Effector CD4-positive, alpha-beta T cell (primary cell): ENCODE measurements at places on chromosomes 6 and 20.

GRCh38 chr6:165704045-165704748, 41.2 kb upstream of the PDE10A start:
- DNase-seq, result no peak

GRCh38 chr6:111068866-111069234, 18.5 kb upstream of the SLC16A10 start:
- no peak for DNase-seq

DNA sequence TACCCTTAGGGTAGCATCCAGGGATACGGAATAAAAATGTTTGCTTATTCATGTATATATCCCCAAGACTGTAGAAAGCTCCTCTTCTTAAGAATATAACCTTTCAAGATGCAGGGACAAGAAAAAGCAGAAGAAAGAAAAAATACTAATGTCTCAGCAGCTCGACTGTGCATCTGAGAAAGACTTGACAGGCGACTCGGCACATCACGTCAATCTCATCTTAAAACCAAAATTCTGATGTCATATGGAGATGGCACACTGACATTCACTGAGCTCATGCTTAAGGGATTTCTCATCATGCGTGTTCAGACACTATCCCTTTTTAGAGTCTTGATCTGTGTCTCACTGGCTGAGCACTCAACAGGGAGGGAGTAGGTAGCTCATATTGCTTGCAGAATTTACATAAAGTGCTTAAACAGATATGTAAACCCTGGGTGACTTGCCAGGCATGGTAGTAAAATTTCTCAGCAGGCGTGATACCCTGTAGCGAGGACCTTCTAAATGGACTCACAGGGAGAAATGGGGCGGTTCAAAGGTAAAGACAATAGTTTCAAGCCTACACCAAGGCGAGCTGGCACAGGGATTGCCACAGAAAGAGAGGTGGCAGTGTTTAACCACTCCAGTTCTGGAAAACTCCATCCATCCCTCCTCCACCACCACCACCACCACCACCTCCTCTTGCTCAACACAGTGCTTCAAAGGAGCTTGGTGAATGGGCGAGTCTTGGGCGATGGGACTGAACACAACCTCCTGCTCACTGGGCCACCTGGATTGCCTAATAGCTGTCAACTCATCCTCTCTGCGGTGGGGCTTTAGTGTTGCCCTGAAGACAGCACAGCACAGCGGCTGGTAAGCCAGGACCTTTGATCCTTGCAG, 330.5 kb downstream of the TFAP2A start:
- DNase-seq, result no peak

GRCh38 chr6:143140767-143141166, 80.1 kb downstream of the AIG1 start:
- no peak for DNase-seq

DNA sequence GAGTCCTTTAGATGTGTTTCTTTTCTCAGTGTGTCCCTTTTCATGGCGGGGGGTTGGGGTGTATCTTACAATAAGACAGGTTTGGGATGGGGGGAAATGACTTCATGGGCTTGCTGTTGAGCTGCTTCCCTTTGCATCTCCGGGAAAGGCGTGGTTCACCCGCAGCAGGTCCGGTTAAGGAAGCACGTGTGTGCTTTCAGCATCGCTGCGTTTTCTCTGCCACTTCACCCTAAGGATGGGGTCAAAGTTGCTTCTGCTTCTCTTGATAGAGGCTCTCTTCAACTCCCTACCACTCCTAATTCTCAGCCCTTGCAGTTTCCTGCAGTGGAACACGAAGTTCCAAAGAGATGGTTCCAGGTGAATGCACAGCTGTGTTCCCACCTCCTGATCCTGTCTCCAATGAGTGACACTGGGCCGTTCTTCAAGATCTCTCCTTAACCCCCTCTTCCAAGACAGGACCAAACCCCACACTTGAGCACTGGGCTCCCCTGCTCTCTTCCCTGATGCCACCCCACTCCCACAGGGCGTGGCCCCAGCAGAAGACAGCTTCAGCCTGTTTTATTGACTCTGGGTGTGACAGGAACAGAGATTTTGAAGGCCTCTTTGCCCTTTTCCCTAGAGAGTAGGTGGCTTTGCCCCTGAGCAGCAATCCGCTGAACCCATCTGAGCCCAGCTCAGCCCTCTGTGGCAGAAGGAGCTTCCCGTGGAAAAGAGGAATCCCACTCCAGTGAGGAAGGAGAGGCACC, 85.2 kb downstream of the PLEKHG1 start:
- DNase-seq, result no peak

DNA sequence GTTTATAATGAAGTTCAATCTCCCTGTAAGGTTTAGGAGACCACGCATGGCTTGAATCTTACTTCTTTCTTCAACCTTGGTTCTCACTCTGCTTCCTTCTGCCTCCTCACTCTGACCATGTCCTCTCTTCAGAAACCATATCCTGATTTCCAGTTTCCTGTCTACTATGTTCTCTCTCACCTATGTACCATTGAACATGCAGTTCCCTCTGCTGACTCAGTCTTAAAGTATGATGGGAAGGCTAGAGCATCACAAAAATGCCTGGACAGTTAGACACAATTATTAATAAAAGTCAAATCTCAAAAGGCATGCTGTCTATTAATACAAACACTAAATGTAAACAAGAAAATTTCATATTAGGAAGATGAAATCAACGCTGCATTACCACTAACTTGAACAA, 151.6 kb downstream of the PRKN start:
- DNase-seq, result no peak

DNA sequence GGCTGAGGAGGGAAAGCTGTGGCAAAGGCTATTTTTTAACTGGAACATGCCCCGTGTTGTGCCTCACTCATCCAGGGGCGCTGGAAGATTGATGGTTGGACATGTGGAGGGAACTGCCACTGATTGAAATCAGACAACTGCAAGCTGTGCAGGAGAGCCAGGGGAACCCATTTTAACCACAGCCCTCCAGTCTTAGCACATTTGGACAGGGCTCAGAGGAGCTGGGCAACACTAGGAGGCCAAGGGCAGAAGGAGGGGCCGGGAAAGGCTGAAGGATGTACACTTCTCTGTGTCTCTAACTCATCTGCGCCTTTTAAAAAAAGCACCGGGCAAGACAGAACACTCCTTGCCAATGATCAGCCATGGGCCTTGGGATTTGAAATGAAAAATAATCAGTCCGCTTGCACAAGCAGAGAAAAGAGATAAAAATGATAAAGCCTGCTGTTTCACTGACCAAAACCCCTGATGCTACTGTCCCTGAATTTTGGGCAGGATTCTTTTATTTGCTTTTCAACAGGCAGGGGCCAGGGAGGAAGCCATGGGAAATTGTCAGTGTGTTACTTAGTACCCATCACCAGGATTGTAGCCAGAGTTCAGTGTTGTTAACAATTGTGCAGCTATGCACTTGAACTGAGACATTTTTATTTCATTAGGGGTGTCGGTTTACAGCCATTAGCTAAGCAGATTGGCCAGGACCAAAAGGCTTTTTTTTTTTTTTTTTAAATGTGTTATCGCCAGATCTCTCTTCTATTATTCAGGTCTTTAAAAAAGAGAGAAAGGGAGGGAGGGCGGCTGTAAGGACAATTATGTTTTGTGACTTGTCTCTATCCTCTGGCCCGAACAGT, 109.3 kb upstream of the EYA4 start:
- DNase-seq, result no peak

- DNase-seq, result no peak
Observed at GRCh38 chr6:111679126-111679858, 73.6 kb upstream of the TRAF3IP2 start.

- DNase-seq, result no peak
Observed at GRCh38 chr6:102525336-102525735, 1131.8 kb downstream of the GRIK2 start.

DNA sequence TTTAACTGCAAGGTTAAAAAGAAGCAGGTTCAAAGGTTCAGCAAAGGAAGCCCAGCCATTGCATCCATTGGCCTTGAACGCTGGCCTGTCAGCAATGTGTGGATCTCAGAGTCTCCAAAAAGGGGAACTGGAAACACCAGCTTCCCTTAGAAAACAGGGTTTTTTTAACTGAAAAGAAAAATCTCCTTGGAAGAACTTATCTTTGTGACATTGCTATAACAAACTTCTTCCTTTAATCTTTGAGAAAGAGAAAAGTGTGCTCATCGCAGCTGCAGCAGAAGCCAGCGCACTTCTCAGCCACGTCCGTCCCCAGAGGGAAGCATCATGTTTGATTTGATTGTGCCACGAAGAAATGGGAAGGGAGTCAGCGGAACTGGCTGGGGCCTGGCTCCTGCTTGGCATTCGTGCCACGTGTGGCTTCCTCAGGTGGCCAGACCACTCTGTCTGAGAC, 215.0 kb downstream of the SYNDIG1 start:
- DNase-seq, result no peak

- no peak for DNase-seq
Observed at GRCh38 chr6:56759521-56759920, 116.8 kb upstream of the DST start.

DNA sequence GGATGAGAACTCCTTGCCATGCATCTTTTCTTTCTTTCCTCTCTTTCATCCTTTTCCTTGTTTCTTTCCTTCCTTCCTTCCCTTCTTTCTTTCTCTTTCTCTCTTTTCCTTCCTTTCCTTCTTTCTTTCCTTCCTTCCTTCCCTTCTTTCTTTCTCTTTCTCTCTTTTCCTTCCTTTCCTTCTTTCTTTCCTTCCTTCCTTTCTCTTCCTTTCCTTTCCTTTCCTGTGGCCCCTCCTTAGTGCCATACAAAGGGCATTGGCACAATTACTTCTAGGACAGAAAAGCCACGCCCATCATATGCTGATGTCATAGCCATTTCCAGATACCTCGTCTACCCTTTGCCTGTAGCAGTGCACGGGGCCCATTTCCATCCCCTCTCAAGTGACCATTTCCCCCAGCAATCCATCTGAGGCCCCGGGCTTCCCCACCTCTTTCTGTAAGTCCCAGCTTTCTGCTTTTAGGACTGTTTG, 2.2 kb upstream of the CENPB start:
- no peak for DNase-seq

- no peak for DNase-seq
Observed at GRCh38 chr20:5267092-5267491, 49.7 kb downstream of the PROKR2 start.

- DNase-seq, result no peak
Observed at GRCh38 chr20:19932170-19932667, 84.9 kb upstream of the NAA20 start.

DNA sequence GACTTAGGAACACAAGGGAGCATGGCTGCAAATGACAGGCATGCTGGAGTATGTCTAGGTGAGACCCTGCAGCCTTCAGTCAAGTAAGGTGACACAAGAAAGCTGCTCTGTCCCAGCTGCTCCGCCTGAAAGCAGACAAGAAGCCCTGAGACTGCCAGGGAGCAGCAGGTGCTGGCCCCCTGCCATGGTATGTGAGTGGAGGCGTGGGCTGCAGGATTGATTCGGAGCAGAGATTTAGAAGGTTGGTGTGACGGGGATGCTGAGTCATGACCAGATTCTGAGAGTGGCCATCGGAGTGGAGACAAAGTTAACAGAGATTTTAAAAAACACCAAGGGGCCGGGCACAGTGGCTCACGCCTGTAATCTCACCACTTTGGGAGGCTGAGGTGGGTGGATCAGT, 17.8 kb downstream of the LRP11 start:
- DNase-seq, result no peak
